OCI-LY7 (cell line): ENCODE measurements at places on chromosomes 5 and 9. TPM values are rescaled to one million over a fixed set of nuclear protein-coding genes. Genes with fewer than 3 reads are reported as not detected.

PCDHGA9 gene
- total RNA-seq = 5.2 and 5.7 TPM in 2 replicates

TUSC1 gene
- not detected in 2 replicates for total RNA-seq

PRDM9 gene
- total RNA-seq = not detected in 2 replicates

UBE2QL1 gene
- total RNA-seq = not detected in 2 replicates

MCTP1 gene
- total RNA-seq = not detected in 2 replicates

SPINK5 gene
- not detected in 2 replicates for total RNA-seq

TMEM174 gene
- total RNA-seq = 0.25 TPM in 1 of 2 replicates, not detected in the other

FBXL7 gene
- not detected in 2 replicates for total RNA-seq

CXCL14 gene
- not detected in 2 replicates for total RNA-seq

IL5 gene
- total RNA-seq = not detected in 2 replicates

OLFM1 gene
- not detected in 2 replicates for total RNA-seq

C9orf153 gene
- 0.27 and 0.31 TPM in 2 replicates for total RNA-seq

FREM1 gene
- total RNA-seq = not detected in 2 replicates

SREK1IP1 gene
- total RNA-seq = 23.0 and 30.7 TPM in 2 replicates

PCDH12 gene
- not detected in 2 replicates for total RNA-seq

MLLT3 gene
- total RNA-seq = 9.9 and 10.0 TPM in 2 replicates

ANGPTL2 gene
- total RNA-seq = not detected in 2 replicates

GRIA1 gene
- total RNA-seq = not detected in 2 replicates

FOXD4 gene
- total RNA-seq = 2.2 and 2.3 TPM in 2 replicates

PCDHA1 gene
- not detected in 2 replicates for total RNA-seq

MUSK gene
- not detected in 2 replicates for total RNA-seq

ORM2 gene
- not detected in 2 replicates for total RNA-seq

PPP2R2B gene
- total RNA-seq = not detected in 2 replicates

HSD17B3 gene
- total RNA-seq = not detected in 2 replicates

MTX3 gene
- 53.6 and 67.3 TPM in 2 replicates for total RNA-seq

F2RL1 gene
- total RNA-seq = not detected in 2 replicates
